ENCODE measurements at places on chromosomes 1 and 21.

GRCh38 chr1:20997602-20998224 is 179.0 kb downstream of the EIF4G3 start:
- DNase-seq, result no peak

- DNase-seq, result no peak
These were observed 4.5 kb upstream of the PRAMEF12 start for GRCh38 chr1:12769031-12769430.

DNA sequence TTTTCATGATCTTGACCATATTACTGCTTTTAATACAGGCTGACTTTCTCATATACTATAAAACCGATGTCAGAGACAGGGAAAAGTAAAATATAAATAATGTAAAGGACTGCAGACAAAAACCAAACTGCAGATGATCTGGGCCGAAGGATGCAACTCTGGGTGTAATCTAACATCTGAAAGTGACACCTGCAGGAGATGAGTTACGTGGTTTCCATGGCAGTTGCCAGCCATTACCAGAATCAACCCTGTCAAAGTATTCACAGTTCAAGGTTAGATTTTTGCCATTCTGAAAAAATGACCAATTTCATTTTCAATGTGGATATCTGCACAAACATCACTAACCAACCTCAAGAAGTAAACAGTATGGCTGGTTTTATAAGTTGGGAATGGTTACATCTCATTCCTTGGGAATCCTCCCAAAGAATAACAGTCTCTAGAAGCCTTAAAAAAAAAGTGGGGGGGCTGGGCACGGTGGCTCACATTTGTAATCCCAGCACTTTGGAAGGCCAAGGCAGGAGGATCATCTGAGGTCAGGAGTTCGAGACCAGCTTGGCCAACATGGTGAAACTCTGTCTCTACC is 27.7 kb downstream of the DNAJC11 start:
- no peak for DNase-seq

DNA sequence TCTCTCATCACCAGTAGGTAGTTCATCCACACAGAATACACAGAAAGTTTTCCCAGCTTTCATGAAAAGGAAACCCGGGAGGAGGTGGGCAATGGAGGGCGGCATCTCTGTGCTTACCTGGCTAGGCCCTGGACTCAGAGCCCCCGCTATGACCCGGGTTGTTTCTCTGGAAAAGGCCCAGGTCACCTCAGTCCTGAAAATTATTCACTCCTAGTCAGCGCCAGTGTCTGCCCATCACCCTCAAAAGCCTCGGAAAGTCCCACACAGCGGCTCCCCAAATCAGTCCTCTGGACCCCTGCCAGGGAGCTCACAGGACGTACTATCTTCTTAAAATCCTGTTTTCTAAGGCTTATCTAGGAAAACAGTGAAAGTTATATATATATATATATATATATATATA is 51.2 kb downstream of the TCP10L start:
- DNase-seq, result no peak

DNA sequence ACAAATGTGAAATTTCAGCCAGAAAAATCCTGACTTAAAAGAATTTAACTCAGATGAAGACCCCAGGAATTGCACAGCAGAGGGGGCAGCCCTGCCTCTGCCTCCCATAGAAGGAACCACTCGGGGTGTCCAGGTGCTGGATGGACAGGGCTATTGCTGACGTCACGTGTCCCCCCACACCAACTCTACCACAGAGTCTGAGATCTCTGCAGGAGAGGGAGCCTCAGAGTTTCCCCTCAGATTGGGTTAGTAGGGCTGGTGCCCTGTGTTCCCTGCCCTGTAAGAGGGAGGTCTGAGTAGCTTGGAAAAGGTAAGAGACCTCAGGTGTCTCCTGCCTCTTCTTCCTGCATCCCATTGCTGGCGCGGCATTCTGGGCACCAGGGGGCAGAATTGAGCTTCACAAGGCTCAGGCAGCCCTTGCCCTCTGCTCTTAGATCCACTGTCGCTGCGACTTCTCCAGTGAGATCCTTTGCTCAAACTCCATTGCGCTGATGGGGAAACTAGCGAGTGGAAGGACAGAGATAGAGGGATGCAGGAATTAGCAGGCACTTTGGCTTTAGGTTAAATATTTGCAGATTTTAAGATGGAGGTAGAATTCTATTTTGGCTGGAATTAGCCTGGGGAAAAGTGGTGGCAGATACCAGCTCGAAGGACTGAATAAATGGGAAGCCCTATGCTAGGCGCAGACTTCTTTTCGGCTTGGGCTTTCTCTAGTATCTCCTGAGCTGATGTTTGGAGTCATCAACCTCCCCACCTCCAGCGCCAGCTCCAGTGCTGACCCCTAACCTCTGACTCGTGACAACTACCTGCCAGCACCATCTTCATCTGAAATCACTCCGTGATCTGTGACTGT is 42.8 kb upstream of the DMBX1 start:
- DNase-seq, result peak; percentile 68

GRCh38 chr1:3664700-3665375 is 12.5 kb downstream of the TP73 start:
- no peak for DNase-seq

GRCh38 chr1:110544753-110545152 is 25.8 kb upstream of the KCNA10 start:
- no peak for DNase-seq

- no peak for DNase-seq
These were observed 585.5 kb downstream of the AJAP1 start for GRCh38 chr1:5239911-5240310.

DNA sequence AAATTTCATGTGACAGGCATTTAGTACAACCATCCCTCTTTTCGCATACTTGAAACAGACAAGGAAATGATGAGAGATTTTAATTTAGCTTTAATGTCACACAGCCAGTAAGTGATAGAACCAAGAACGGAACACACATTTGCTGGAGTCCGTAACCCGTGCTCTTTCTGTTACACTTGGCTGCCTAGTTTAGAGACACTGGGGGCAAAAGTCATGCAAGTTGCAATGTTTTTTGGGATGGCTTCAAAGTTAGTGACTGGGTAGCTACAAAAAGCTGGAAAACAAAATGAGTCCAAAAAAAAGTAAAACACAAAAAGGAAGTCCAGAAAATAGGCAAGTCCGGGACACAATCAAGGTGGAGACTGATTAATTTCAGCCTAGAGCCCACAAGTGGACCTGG is 5.9 kb downstream of the NID1 start:
- DNase-seq, result no peak

DNA sequence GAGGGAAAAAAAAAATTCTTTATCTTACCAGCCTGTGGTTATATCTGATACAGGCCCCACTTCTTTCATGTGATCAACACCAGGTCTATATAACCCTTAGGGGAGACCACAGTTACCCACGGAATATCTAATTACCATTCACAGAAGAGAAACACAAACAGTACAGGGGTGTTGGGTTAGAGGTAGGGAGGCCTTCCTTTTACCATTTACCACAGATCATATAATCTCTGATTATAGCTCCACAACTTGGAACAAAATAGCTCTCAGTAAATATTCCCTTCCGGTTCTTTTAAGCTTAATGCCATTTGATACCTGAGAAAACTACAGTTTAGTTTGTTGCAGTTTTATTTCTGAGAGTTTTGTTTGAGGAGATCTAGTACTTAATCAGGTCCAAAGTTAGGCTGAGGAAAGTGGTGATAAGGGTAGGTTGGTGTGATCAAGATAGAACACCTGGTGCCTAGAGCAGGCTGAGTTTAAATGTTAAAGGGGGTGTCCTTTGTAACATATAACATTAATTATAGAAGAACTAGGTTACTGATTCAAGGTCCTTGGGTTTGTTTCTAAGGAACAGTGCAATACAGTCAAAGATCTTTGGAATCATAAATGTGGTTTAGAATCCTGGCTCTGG is 14.1 kb downstream of the EPB41 start:
- DNase-seq, result peak; percentile 28

DNA sequence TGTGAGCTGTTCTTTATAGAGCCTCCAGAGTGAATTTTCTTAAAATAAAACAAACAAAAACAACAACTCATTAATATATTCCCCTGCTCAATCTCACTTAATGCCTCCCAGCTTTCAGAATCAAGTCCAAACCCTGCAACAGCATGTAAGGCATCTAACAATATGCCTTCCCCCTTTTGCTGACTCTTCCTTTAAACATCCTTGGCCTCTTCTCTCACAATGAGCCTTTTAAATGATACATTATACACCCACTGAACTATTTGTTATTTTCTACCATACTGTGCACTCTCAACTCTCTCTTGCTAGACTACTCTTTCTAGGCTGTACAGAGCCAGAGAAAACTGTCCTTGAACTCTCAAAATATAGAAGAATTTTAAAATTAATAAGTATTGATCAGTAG is 115.2 kb upstream of the SNX7 start:
- no peak for DNase-seq

DNA sequence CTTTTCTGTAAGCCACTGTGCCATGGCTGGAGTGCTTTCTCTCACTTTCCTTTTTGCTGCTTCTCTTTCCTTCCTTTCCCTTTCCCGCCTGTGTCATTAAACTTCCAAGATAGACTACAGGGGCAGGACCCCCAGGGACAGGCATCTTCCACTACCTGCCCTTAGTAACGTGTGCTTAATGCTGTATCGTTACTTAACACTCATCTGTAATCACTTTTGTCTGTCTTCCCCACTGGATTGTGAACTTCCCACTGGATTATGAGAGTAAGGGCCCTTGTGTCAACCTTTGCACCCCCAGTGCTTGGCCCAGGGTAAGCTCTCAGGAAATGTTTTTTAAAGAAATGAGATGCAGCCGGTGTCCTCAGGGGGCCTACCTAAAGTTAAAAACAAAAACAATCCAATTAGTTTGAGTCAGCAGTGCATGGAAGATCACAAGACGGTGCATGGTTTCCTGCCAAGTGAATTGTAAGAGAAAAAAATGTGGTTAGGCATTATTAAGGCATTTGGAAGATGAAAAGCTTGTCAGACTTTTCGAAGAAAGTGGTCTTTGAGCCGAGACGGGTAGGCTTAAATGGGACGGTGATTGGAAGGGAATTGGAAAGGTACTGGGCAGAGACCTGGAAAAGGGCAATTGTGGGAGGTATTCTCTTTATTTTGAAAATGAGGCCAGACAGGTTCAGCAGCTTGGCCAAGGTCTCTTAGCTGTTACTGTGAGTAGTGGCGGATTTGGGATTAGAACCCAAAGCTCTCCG is 958 bp downstream of the LYPLAL1 start:
- DNase-seq, result no peak

GRCh38 chr1:3290915-3291314 is 163.6 kb upstream of the ARHGEF16 start:
- no peak for DNase-seq

GRCh38 chr1:212162635-212163034 is 122.6 kb upstream of the PPP2R5A start:
- DNase-seq, result no peak

GRCh38 chr1:11842154-11843041 is 5.2 kb downstream of the NPPA start:
- DNase-seq, result no peak

DNA sequence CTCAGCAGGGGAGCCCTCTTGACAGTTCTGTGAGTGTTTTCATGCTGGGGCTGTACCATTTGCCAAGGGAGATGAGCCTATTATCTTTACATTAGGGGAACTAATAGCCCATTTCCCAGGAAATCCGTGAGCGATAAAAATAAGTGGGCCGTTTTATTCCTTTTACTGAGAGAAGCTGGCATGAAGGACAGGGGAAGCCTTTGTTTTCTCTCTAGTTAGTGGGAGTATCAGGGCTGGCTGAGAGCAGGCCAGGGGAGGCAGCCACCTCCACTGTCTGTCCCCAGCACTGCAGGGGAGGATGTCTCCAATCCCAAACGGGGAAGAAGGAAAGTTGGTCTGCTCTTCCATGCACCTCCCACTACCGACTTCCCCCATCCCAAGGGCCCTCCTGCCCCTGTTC is 2.5 kb downstream of the UBL4B start:
- peak; percentile 37 for DNase-seq

DNA sequence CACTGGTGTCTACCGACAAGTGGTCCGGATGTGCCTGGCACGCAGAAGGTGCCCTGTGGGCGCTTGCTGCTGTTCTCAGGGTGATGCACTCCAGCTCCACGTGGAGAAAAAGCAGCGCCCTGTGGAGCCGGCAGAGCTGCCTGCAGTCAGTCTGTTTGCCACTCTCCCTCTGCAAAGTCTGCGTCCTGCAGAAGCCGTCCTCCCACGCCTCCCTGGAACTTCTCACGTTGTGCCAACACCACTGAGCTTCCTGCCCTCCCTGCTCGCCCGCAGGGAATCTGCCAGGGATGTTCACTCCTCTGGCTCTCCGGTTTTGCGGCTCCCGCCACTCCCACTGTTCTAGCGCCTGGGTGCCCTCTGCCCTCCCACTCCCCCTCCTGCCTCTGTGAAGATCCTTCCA is 19.8 kb upstream of the UBXN10 start:
- DNase-seq, result no peak

DNA sequence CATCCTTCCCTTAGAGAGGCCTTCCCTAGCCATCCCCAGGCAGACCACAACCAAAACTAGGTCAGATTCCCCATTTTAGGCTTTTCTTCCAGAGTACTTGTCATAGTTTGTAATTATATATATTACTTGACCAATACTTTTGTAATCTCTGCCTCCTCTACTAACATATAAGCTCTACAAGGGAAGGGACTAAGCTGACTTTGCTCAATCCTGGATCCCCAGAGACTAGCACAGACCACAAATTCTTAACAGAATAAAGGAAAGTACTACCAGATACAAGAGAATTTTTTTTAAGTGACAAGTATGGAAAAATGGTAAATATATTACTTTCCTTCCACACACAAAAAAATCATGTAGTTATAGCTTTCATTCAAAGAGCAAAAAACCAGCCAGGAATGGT is 2.0 kb downstream of the ZMYM6 start:
- DNase-seq, result no peak

DNA sequence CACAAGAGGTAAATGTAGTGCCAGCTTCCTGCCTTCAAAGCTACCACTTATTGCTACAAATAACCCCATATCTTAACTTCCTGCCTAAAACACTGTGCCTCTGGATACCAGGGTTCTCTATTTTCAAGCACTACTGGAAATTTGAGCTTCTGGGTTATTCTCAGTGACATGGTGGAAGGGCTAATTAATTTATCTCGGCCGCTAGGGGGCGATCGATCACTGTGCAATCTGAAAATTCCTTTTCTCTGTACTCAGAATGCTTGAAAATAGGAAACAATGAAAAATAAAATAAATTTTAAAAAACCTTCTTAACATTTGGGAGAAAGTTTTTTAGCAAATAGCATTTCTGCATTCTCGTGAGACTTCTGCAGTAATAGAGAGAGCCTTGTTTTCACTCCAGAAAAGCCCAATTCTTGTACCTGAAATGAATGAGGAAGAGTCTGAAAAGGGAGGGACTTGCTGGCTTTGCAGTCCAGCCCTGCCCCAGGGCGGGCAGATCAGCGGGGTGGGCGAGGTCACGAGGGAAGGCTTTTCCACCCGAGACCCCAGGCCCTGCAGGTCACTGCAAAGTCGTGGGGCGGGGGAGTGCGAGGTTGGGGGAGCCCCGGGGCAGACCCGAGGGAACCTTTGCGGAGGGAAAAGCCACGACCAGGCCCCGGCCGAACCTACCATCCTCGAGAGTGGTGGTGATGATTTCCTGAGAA is 276.7 kb downstream of the PCP4 start:
- peak; percentile 41 for DNase-seq

- DNase-seq, result peak; percentile 8
These were observed 4.8 kb upstream of the WNT9A start for GRCh38 chr1:227952374-227953021.

- DNase-seq, result no peak
These were observed 68.3 kb upstream of the NEK7 start for GRCh38 chr1:198088360-198089071.

Data from NCI-H146 (cell line).